NCI-H460 (cell line): ENCODE measurements at places on chromosomes 6 and 20. TPM values are rescaled to one million over a fixed set of nuclear protein-coding genes. Genes with fewer than 3 reads are reported as not detected.

GRCh38 chr6:48563433-48563832 lies 452.4 kb upstream of the PTCHD4 start:
- no peak for DNase-seq

GRCh38 chr20:19125508-19125907 lies 86.9 kb upstream of the SLC24A3 start:
- no peak for DNase-seq

The PRL gene
- not detected in 2 replicates for total RNA-seq

The FOXQ1 gene
- total RNA-seq = 78.5 and 88.4 TPM in 2 replicates

The PHACTR1 gene
- total RNA-seq = not detected in 2 replicates
